Amygdala (tissue), 56 donors: ENCODE measurements at places on chromosomes 11 and 22.

DNA sequence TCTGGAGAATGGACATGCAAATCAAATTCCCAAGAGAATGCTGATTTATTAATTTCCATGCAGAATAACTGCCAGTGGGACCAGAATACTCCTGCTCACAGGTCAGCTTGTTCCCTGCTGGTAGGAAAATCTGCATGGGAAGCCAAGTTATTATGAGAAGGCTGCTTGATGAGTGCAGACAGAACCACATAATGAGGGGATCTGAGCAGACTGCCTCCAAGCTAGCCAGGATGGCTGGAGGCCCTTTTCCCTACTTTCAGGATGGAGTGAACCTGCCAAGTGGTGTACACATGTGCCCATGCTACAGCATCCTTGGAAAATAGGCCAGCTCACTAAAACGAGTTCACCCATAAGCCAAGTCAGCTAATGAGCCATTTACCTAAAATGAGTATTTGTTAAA, 55.2 kb upstream of the ZBED5 start:
- DNase-seq = no peak

- DNase-seq = no peak
These were observed 8.6 kb downstream of the SIGIRR start for GRCh38 chr11:405954-406795.

GRCh38 chr11:57440744-57441414, 14.0 kb upstream of the SLC43A3 start:
- no peak for DNase-seq

DNA sequence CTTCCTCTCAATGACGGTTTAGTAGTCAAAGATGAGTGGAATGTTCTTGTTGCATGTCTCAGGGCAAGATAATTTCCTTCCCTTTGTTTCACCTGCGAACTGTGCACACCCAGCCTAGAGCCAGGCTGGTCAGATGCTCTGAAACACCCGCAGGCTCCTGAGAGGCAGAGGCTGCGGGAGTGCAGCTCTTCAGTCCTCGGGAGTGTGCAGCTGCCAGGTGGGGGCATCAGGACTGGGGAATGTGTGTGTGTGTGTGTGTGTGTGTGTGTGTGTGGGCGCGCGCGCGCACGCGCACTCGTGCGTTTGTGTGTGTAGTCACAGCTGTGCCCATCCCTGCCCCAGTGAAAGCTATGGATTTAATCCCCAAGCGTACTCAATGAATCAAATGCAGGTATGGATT, 136.2 kb upstream of the NTM start:
- no peak for DNase-seq

DNA sequence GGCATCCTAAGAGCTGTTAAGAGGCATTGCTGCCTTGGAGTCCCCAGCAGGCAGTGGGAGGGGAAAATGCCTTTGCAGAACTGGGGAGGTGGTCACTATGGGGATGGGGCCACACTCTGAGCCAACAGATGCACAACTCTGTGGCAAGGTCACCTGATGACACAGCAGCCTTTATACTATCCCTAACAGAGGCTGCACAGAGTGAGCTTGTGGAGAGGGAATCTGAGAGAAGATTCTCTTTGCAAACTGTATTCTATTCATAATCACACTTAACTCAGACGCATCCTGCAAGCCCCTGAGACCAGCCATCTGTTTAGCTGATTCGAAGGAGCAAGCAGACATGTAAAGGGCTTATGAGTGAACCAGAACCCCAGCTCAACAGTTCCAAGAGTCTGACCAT, 49.0 kb upstream of the TTC12 start:
- DNase-seq = no peak

- no peak for DNase-seq
These were observed 14.5 kb downstream of the PCSK7 start for GRCh38 chr11:117217141-117218084.

GRCh38 chr11:116517077-116517476, 255.7 kb downstream of the BUD13 start:
- no peak for DNase-seq

GRCh38 chr11:122799406-122800105, 38.7 kb upstream of the CRTAM start:
- no peak for DNase-seq

- no peak for DNase-seq
These were observed 1.9 kb upstream of the SCARF2 start for GRCh38 chr22:20439556-20439927.

GRCh38 chr22:40560551-40560950, 76.0 kb downstream of the MRTFA start:
- DNase-seq = no peak

GRCh38 chr11:129444274-129444673, 68.6 kb downstream of the BARX2 start:
- no peak for DNase-seq

DNA sequence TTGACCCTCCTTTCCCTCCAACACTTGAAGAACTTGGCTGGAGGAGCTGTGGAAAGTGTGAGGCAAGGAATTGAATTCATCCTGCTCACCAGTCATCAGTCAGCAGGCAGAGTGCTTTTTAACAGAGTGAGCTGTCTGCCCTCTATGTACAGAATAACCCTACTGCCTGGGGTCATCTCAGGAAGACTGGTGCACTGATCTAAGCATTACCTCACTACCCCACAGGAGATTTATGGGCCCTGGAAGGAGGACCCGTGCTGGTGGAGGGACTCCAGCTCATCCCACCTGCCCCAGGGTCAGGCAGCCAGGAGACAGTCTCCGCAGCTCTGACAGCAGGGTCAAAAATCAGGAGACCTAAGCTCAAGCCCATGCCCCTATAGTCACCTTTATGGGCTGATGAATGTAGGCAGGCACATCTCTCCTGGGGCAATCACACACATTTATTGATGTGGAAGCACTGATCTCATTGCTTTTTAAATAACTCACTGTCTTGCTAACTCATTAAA, 270.8 kb upstream of the SESN3 start:
- no peak for DNase-seq
